Foreskin melanocyte (primary cell): ENCODE measurements at places on chromosomes 12 and 14.

- no peak for DNase-seq
Measured at GRCh38 chr14:100421756-100422470, 98.8 kb downstream of the SLC25A47 start.

GRCh38 chr12:52813885-52814709 is at the start of gene KRT4:
Gene KRT4 (minus strand): TSS chr12:52814116. CDS start chr12:52814058, 58 bp downstream.
- DNase-seq: no peak

GRCh38 chr14:54489731-54490444 is 1.1 kb upstream of the GMFB start:
- no peak for DNase-seq

DNA sequence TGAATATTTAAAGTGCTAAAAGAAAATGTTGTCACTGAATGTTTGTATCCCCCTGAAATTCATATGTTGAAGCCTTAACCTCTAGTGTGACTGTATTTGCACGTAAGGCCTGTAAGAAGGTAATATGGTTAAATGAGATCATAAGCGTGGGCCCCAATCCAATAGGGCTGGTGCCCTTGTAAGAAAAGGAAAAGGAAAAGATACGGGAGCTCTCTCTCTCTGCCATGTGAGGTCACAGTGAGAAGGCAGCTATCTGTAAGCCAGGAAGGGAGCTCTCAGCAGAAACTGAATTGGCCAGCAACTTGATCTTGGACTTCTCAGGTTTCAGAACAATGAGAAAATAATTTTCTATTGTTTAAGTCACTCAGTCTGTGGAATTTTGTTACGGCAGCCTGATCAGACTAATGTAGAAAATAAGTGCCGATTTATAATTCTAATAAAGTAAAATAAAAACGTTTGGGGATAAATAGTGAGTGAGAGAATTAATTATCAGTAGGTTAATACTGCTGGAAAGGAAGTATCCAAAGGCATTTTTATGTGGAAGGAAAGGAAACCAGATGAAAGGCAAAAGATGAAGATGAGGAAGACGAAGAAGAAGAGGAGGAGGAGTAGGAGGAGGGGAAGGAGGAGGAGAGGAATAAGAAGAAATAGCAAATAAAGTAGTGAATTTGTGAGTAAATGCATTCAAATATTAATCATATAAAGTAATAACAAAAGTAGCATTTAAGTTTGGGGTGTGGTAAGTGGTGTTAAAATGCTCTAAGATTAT is 188.5 kb upstream of the KRR1 start:
- no peak for DNase-seq

GRCh38 chr14:52911904-52912303 is 38.9 kb downstream of the FERMT2 start:
- DNase-seq: no peak

- DNase-seq: no peak
Measured at GRCh38 chr14:64082837-64083236, 211.3 kb downstream of the ESR2 start.

- no peak for DNase-seq
Measured at GRCh38 chr12:75863533-75863932, 168.0 kb downstream of the PHLDA1 start.

GRCh38 chr12:17283563-17283962 is 677.6 kb upstream of the LMO3 start:
- no peak for DNase-seq

GRCh38 chr12:116153983-116154382 is 123.5 kb downstream of the MED13L start:
- DNase-seq: no peak

DNA sequence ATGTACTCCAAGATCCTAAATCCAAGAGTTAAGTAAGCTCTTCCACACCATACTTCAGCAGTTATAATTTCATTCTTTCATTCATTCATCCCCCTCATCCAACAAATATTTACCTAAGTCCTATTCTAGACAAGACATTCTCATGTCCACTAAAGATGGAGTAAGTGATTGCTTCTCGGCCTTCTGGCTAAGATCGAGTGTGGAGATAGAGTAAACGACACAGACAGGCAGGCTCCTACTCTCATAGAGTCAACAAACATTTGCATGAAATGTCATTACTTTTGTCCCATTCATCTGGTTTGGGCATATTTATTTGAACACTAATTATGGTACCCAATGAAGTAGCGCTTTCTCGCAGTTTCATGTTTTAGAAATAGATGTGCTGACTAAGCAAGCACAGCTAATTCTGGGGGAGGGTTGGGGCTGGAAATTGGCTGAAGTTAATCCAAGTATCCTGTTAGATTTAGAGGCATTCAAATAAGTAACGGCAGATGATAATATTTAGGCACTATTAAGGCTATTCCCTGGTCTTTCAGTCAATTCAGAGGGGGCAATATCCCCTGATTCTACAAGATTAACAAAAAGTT is 176.5 kb downstream of the CEP128 start:
- DNase-seq: no peak

- DNase-seq: no peak
Measured at GRCh38 chr12:16163146-16163545, 114.3 kb downstream of the SLC15A5 start.

- no peak for DNase-seq
Measured at GRCh38 chr14:23093991-23094665, 808 bp downstream of the ACIN1 start.

DNA sequence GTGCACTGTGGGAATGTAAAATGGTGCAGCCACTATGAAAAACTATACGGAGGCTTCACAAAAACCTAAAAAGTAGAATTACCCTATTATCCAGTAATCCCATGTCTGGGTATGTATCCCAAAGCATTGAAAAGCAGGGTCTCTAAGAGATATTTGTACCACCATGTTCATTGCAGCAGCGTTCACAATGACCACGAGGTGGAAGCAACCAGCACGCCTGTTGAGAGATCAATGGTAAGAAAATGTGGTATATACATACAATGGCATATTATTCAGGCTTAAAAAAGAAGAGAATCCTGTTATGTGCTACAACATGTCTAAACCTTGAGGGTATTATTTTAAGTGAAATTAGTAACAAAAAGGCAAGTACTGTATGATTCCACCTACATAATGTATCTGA is 910 bp upstream of the NOPCHAP1 start:
- no peak for DNase-seq

- no peak for DNase-seq
Measured at GRCh38 chr14:39102265-39102968, 618 bp downstream of the SEC23A start.

GRCh38 chr14:59918824-59919569 is 947 bp upstream of the LRRC9 start:
- DNase-seq: no peak

- no peak for DNase-seq
Measured at GRCh38 chr14:79829405-79830166, 381.7 kb downstream of the DIO2 start.

- no peak for DNase-seq
Measured at GRCh38 chr12:101870925-101871324, 6.5 kb upstream of the DRAM1 start.

DNA sequence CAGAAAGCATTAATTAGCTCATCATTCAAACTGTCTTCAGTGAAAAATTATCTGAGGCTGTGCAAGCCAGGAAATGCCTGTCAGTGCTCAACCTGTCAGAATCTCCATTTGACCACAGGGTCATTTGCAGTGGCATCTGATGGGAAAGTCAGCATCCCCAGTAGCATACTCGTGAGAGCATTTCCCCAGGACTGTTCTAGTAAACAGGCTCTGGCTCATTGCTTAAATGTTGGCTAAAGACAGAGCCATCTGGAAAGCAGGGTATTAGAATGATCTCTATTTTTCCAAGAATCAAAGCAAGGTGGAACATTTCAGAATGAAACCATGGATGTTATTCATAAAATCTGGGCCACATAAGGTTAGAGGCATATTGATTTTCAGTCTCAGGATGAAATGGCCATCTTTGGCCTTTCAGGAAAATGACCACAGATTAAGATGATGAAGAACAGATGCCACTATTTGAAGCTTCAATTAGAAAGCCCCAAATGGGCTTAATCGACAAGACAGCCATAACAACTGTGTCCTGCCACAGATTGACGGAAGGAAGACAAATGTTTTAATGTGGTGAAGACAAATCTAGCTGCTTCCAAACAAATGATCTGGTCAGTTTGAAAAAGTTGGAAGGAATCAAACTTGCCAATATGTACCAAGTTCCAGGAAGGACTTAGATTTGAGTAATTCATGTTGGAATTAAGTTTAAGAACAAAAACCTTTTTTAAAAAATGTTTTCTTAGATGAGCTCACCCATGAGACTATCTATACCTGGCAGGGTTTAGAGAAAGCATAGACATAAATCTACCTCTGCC is 94.0 kb upstream of the FAR2 start:
- no peak for DNase-seq

- no peak for DNase-seq
Measured at GRCh38 chr12:22286569-22286968, 47.9 kb downstream of the ST8SIA1 start.

GRCh38 chr12:131378176-131378842 is 332.6 kb upstream of the SFSWAP start:
- no peak for DNase-seq

GRCh38 chr12:13082861-13083260 is 20.6 kb downstream of the GSG1 start:
- no peak for DNase-seq

GRCh38 chr14:20434701-20435581 is 1.0 kb downstream of the KLHL33 start:
- no peak for DNase-seq

DNA sequence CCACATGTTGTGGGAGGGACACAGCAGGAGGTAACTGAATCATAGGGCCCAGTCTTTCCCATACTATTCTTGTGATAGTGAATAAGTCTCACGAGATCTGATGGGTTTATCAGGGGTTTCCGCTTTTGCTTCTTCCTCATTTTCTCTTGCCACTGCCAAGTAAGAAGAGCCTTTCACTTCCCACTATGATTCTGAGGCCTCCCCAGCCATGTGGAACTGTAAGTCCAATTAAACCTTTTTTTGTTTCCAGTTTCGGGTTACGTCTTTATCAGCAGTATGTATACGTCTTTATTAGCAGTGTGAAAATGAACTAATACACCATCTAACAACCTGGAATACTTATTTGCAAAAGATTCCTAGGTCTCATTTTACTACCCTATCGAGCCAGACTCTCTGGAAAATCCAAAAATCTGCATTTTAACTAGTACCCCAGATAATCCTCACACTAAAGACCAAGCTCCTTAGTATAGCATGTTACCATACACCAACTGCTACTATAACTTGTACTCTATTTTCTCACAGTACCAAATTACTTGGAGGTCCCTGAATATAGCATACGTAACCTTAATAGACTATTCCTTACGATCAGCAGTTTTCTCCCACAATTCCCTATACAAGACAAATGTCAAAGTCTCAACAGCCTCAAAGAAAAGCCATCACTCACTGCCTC is 11.5 kb downstream of the GTF2A1 start:
- no peak for DNase-seq

DNA sequence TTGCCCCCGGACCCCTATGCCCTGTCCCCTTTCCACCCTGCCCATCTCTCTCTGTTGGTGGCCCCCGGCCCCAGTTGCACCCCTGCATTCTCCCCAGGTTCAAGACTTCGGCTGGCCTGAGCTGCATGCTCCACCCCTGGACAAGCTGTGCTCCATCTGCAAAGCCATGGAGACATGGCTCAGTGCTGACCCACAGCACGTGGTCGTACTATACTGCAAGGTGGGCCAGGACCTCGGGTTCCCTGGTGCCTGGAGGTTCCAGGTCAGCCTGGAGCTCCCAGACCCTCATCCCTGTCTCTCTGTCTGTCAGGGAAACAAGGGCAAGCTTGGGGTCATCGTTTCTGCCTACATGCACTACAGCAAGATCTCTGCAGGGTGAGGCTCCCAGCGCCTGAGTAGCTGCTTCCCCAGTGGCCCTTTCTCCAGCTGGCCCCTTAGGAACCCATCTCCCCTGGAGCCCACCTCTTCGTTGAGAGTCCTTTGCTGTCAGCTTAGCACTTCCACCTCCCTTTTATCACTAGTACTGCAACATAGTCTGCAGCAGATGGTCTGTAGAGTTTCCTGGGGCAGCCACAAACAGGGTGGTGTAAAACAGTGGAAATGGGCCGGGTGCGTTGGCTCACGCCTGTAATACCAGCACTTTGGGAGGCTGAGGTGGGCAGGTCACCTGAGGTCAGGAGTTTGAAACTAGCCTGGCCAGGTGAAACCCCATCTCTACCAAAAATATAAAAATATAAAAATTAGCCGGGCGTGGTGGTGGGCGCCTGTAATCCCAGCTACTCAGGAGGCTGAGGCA is 5.8 kb downstream of the TNS2 start:
- no peak for DNase-seq

GRCh38 chr12:29253906-29254625 is 105.0 kb downstream of the FAR2 start:
- no peak for DNase-seq

DNA sequence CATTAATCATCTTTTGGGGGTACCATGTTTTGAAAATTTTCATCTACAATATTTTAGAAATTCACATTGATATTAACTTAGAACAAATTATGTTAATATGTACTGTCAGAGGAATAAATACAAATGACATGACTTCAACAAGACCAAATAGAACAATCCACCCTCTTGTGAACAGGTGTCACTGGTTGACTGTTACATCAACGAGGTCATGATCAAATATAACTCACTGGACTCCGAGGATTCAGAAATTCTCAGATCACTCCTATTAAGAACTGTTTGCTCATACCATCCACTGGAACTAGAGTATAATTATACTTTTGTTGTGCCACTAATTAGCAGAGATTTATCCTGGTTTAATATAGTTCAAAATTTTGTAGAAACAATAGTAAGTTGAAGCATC is 318.8 kb downstream of the PRKD1 start:
- no peak for DNase-seq

- no peak for DNase-seq
Measured at GRCh38 chr14:60346706-60347105, 97.7 kb downstream of the PPM1A start.

GRCh38 chr12:49428793-49429192 is 61.5 kb downstream of the SPATS2 start:
- DNase-seq: peak; percentile 72
